Memory B cell (primary cell): ENCODE measurements at places on chromosomes 4 and X.

DNA sequence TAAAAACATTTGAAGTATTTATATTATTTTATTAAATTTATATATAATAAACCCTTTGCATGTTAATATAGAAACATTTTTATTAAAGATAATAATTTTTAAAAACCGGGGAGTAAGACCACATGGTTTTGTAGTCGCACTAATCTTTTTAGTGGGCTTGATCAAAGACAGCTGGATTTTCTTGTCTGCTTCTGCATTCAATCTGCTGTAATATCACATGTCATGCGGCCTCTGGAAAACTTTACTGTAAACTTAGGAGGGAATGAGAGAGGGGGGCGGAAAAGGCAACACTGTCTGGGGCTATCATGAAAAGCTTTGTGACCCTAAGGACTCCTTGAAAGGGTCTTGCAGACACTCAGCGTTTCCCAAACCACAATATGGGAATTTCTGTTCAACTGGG lies 62.8 kb upstream of the NLGN4X start:
- DNase-seq, result no peak

DNA sequence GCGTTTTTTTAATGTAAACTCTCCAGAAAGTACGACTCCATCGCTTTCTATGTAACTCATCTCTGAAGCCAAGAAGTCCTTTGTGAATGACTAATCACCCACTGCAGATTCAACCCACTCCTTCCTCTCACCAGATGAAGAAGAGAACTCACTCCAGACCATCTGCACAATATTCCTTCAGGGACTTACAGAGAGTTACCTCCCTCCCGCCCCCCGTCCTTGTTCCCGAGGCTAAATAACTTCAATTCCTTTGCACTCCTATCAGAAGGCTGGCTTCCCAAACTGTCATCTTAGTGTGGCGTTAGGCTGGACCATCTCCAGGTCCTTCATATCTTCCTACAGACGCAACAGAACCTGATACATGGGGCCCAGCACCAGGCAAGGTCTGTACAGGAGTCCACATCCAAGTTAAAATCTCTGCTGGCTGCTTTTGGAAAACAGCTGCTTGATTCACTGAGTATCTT lies 82.4 kb downstream of the AFAP1 start:
- DNase-seq, result no peak

GRCh38 chr4:107893171-107894137 lies 37.9 kb upstream of the CYP2U1 start:
- no peak for DNase-seq

GRCh38 chrX:37722595-37722994 lies 37.0 kb downstream of the XK start:
- DNase-seq, result no peak

GRCh38 chr4:5958199-5958735 lies 60.0 kb downstream of the C4orf50 start:
- no peak for DNase-seq

GRCh38 chr4:78414116-78414515 lies 137.5 kb upstream of the ANXA3 start:
- DNase-seq, result no peak
